ENCODE measurements at places on chromosomes 4 and X.

DNA sequence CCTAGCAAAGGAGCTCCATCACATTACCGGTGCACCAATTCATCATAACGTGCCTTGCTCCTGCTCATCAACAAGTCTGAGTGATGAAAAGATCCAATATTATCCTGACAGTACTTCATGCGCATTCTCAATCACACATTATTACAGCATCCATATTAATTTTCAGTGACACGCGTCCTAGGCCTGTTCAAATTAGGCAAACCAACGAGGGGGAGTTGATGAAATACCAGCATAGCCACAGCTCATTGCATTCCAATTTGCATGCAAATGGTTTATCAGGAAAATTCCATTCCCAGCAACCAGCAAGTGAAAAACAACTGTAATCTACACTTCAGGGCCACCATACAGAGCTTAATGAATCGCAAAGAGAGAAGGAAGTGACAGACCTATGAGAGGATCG is 236.9 kb downstream of the DCLK2 start:
- DNase-seq: no peak

DNA sequence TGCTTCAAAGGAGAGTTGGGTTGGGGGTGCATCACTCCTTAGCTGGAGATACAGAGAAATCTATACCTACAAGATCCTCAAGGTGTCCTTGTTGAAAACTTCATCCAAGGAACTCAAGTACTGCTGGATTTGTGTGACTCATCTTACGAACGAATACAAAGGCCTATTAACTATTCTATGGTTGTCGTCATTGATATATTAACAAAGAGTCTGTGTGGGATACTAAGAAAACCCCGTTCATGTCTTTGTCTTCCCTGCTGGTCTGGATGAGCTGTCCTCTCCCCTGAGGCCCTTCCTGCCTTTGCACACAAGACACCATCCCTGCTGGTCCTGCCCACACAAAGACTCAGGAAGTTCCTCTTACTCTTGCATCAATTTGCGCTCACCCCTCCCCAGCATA is 54.9 kb upstream of the IRF2 start:
- DNase-seq: no peak

GRCh38 chrX:30530606-30531005 is 47.0 kb downstream of the TASL start:
- DNase-seq: no peak

GRCh38 chrX:49101629-49101984 is 21.9 kb upstream of the WDR45 start:
- peak; percentile 24 for DNase-seq

Data from D341Med (cell line).